RKO (cell line): ENCODE measurements at places on chromosomes 11 and 22.

DNA sequence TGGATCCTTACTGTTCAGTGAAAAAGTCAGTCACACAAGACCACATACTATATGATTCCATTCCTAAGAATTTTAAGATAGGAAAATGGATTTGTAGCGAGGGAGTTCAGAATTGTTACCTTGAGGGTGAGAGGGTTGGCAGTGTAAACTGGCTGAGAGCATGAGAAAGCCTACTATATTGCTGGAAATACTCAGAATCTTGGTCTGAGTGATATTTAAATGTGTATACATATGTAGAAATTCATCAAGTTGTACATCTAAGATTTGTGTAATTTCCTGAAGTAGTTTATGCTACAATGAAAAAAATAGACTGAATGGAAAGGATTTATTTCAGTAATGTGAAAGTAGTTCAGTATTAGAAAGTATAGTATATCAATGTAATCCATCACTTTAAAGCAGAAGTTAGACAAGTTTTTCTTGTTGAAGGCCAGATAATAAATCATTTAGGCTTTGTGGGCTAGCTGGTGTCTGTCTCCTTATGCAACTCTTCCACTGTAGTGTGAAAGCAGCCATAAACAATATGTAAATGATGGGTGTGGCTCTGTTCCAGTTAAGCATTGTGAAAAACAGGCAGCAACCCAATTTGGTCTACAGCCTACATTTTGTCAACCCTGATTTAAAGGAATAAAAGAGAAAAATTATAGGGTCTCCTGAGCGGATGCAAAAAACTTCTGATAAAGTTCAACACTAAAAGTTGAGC lies 127.2 kb upstream of the THY1 start:
- DNase-seq = no peak

DNA sequence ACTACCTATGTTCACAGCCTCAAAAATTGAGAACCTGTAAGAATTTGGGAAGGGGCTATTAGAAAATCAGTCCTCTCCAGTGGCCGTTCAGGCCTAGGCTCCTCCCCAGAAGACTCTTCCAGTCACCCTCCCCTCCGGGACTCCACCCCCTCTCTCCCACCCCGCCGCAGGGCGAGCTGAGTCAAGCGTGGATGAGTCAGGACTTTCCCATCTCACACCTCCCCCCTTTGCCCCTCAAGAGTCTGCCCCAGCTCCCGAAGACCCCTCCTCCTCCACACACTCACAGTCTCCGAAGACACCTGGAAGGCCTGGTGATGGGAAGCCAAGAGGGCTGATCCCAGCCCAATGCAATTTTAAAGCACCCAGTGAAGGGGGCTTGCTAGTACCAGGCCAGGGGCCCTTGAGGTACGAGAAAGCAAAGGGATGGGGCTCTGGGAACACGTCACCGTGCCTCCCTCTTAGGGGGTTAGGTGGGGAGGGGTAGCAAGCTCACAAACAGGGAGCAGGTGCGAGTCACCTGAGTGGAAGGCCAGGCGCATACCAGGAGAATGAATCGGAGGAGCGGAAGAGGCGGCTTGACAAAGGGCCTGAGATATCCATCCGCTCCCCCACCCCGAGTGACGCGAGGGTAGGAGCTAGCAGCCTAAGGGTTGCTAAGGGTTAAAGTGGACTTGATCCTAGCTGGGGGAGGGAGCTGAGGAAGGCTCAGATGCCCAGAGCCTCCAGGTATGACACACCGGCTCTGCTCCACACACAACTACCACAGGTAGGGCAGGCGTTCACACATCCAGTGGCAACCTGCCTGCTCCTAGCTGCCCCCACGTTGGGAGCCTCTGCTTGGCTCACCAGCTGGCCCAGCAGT lies 13.6 kb downstream of the BCL9L start:
- DNase-seq = peak; percentile 78

GRCh38 chr11:44729713-44730112 lies 3.0 kb downstream of the TSPAN18 start:
- no peak for DNase-seq

DNA sequence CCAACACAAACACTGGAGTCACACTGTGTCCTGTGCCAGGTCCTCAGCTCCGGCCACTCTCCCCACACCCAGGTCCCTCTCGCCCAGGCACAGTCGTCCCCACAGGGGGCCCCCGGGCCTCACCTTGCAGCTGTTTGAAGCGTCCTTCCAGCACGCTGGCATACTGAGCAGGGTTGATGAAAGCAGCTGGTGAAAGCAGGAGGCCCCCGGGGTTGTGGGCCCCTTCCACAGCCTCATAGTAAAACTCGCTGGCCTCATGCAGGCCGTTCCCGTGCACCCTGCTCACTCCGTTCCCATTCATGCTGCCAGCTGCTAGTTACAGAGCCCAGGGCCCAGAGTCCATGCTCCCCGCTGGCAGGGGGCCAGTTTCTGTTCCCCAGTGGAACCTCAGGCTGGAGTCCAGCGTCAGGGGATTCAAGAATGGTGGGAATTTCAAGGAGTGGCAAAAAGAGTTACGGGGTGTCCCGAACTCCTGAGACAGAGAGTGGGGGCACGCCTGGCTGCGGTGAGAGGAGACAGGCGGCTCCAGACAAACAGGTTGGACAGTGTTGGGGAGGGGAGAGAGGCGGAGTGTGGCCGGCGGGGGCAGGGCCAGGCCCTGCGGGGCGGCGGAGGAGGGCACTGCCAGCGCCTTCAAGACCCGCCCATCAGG lies 10.6 kb downstream of the SPTBN2 start:
- DNase-seq = no peak

DNA sequence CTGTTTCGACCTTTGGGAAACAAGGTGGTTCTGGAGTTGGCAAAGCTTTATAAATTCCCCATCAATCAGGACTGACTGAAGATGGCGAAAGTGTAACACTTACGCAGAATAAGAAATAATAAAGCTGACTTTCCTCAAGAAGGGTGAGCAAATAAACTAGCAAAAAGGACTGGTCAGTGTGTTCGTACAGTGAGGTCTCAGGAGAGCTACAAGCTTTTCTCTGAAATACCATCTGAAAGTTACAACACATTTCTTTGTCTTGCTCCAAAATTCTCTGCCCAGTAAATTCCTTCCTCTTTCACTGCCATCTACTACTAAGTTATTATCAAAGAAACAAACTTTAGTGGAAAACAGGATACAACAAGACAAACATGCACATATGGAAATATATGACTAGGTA lies 13.4 kb downstream of the PITPNB start:
- DNase-seq = no peak

DNA sequence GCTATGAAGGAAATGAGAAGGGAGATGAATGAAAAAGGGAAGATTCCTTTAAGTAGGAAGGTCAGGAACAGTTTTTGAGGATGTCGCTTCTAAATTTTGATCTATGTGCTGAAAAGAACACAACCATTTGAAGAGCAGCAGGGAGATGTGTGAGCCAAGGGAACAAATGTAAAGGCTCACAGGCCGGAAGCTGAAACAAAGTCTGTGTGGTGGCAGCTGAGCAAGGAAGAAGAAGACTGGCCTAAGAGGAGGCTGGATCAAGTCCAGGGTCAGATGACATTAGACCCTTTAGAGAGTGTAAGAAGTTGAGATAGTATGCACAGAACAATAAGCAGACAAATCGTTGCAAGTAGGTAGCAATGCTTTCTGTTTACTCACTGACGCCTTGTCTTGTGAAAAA lies 1631.4 kb upstream of the TENM4 start:
- DNase-seq = no peak

DNA sequence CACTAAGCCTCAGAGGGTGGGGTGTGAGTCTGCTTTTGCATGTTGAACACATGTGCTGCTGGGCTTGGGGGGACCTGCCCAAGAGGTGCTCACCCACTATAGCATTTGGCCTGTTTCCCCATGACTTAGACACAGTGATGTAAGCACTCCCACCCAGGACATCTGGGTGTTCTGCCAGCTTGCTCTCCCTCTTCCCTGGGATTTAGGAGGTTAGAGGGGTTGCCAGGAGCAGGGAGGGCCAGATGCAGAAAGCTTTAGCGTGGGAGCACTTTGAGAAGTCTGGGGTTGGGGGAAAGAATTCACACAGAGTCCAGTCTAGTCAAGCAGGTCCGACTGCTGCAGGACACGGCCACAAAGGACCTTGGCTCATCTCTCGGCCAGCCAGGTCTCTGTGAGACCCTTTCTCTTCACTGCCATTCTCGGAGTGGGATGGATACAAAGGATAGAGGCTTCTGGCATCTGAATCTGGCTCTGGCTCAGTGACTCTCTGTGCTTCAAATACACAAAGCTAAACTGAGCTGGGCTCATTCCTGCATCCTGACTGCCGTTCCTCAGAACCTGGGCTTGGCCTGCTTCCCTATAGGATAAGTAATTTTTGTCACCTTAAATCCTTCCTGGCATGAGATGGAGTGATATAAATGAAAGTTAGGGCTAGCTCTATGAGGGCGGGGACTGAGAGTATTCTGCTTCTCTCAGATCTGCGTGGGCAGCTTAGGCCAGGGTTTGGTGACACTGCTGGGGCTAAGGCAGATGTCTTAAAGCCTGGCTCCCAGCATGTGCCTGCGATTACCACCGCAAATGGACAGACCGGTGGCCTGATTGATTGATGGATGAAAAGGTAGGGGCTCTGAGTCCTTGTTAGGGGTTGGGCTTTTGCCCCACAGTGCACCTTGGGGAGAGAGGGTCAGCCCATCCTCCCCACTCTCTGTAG lies 14.5 kb downstream of the USP2 start:
- DNase-seq = no peak

GRCh38 chr22:36225333-36225922 lies 13.9 kb downstream of the APOL2 start:
- no peak for DNase-seq

- DNase-seq = no peak
Measured at GRCh38 chr22:31333641-31334040, 12.5 kb downstream of the PATZ1 start.

GRCh38 chr22:33605666-33606065 lies 314.6 kb downstream of the LARGE1 start:
- no peak for DNase-seq

DNA sequence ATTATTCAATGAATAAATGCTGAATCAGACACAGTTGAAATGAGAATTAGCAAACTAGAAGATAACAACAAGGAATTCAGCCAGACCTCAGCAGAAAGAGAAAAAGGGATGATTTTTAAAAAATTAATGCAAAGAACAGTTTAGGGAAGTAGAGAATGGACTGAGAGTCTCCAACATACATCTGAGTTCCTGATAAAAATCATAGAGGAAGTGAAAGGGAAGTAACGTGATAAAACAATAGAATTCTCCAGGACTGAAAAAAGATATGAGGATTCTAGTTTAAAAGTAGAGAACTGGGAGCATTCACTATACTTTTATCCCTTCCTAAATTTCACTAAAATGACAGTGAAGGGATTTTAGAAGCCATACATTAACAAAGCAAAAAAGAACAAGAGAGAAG lies 592.0 kb downstream of the SOX6 start:
- DNase-seq = no peak

DNA sequence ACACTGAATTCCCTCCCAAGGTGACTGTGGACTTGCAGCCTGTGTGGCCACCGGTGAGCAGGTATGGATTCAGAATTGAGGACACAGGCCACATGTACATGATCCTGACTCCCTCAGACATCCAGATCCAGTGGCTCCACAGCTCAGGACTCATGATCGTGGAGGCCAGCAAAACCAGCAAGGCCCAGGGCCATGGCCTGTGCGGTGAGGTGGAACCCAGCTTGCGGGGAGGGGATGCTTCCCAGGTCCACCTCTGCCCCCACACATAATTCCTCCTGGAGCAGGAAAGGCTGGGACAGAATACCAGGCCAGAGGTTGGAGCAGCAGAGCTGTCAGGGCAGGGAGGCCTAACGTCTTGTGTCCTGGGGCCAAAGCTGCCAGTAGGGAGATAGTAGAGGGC lies 82.1 kb downstream of the OTOG start:
- no peak for DNase-seq

- no peak for DNase-seq
Measured at GRCh38 chr11:28223577-28223976, 115.4 kb downstream of the METTL15 start.

GRCh38 chr11:70742553-70743291 lies 344.4 kb downstream of the CTTN start:
- DNase-seq = no peak

DNA sequence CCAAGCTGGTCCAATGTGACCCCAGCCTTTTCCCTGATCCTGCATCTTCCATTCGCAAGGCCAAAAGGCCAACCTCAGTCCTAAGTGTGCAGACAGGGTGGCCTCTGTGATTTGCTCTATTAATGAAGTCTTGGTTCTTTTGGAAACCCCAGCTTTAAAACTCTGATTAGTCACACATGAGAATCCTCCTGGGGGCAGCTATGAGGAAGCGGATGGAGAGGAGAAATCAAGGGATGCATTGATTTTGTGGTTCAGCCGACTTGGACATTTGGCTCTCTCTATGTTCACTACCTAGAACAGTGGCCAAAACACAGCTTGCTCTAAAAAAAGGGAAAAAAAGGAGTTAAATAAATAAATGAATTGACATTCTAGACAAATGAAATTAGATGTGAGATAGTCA lies 98.6 kb upstream of the USP47 start:
- no peak for DNase-seq

GRCh38 chr11:117901601-117902000 lies 25.1 kb upstream of the FXYD6 start:
- no peak for DNase-seq

DNA sequence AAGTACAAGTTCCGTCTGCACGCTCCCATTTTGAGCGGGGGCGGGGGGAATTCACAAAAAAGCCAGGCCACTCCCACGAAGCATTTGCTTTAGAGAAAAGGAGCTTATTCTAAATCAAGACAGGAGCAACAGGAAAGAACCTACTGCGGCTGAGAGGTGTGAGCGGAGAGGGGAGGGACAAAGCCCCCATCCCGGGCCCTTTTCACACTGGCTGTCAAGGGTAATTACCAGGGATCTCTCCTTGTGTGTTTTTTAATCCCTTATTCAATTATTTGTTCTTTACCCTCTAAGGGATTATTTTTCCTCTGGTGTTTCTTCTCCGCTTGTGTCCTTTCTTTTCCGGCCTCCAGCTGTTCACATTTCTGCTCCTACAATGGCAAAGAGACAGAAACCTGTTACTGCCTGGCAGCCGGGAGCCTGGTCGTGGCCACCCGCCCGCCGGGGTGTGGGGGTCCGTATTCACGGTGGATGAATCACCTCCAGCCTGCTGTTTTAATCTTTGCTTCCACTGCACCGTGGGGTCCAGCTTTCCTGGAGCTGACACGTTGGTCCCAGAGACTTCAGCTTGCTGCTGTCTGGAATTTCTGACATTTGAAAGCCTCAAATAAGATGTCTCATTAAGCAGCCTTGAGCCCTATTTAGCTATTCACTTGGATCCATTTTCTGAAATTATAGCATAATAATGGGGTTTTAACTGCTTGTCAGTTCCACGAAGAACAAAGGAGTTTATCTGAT lies 61.4 kb upstream of the FADD start:
- no peak for DNase-seq

- DNase-seq = no peak
Measured at GRCh38 chr11:66971488-66971887, 3.6 kb upstream of the C11orf86 start.

- DNase-seq = no peak
Measured at GRCh38 chr22:32794449-32795213, 6.9 kb upstream of the TIMP3 start.
